NCI-H1048 (cell line): ENCODE measurements at places on chromosomes 6 and 20.

- no peak for DNase-seq
These were observed 12.1 kb upstream of the WTAP start for GRCh38 chr6:159715166-159715565.

GRCh38 chr6:25277386-25277785 is 1.8 kb upstream of the CARMIL1 start:
- no peak for DNase-seq

GRCh38 chr6:100210137-100211117 is 216.4 kb upstream of the MCHR2 start:
- no peak for DNase-seq

- peak; percentile 2 for DNase-seq
These were observed 20.3 kb upstream of the HLA-DRB1 start for GRCh38 chr6:32609731-32610640.

GRCh38 chr6:6284221-6284966 is 36.1 kb downstream of the F13A1 start:
- DNase-seq = no peak

GRCh38 chr20:34891166-34892062 is 15.0 kb downstream of the ACSS2 start:
- DNase-seq = no peak

- no peak for DNase-seq
These were observed 23.1 kb downstream of the CRYBG1 start for GRCh38 chr6:106383573-106383972.

DNA sequence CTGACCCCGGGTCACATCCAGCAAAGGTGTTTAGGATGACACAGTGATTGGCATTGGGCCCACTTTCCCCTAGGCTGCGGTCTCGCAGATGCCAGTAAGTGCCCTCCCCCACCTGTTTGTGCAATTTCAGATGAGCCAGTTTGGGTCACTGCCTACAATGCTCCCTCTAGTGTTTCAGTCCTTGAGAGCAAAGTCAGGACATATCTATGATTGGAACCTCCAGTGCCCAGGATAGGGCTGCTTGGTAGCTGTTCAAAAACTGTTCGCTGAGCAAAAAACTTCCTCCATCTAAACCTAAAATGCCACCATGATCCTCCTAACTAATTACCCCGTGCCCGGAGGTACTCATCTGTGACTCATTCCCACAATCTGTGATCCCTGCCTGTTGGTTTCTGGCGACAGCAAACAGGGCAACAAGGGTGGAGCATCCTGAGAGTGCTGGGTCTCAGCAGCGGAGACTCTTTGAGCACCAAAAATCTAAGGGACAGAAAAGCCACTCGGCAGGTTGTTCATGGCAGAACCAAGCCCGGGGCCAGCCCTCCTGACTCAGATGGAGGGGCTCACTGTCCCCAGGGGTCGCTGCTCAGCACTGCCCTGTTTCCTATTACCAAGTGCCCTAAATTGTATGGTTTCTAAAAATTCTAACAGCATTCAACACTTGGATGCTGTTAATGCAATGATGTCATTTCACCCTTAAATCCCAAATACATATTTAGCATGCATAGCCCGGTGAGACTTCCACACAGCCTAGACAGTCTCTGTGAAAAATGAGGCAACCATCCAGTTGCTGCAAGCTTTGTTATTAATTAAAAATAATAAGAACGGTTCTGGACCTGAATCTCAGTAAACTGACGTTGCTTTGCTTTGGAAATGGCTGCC is 5.0 kb downstream of the VSX1 start:
- DNase-seq = no peak

DNA sequence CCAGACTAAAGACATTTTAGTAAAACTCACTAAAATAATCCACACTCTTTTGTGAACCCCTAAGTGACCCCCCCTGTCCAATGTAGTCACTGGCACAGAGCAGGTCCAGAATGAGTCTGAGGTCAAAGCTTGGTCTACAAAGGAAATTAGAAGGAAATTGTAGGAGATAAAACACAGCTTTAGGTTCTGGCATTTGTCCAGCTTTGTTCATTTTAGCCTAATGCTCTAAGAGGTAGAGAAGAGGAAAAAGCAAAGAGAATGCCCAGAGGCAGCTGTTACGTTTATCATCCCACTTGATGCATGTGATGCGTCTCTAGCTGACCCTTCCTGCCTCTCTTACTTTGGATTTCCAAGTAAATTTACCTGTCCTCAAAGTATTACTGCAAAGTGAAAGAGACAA is 62.5 kb downstream of the CNKSR3 start:
- DNase-seq = no peak

- no peak for DNase-seq
These were observed 531.1 kb upstream of the CITED2 start for GRCh38 chr6:139905404-139906052.

DNA sequence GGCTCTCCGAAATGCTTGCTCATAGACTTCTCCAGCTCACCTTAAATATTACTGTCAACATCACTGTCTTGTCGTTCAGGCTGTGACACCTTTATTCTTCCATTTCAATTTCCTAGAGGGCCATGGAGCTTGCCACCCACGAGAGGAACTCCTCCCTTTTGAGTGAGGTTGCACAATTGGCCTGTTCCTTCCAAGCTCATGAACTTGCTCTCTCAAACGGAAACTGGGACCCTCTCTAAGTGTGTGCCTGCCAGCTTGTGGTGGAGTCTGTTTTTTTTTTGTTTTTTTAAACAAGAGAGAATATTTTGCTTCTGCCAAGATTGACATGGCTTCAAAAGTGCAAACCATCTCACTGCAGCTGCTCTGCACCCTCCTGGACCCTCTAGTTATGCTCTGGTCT is 19.3 kb upstream of the IYD start:
- DNase-seq = no peak

GRCh38 chr6:158752613-158753012 is 66.6 kb downstream of the EZR start:
- DNase-seq = no peak

DNA sequence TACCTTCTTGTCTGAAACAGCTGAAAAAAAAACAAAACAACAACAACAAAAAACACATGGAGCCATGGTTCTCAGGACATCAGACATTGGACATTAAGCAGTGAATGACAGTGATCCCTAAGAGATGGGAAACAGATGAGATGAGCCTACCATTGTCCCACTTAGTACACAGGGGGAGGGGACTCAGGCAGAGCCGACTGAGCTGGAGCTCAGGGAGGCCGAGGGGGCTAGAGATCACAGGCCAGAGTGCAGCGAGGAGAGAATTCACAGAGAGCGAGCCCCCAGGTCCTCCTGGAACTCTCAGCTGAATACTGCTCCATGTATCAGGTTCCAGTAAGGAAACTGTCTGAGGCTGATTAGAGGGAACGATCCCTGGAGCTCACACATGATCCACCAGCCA is 134.6 kb downstream of the GRM4 start:
- no peak for DNase-seq

GRCh38 chr20:33724439-33725094 is 4.5 kb upstream of the PXMP4 start:
- DNase-seq = no peak

DNA sequence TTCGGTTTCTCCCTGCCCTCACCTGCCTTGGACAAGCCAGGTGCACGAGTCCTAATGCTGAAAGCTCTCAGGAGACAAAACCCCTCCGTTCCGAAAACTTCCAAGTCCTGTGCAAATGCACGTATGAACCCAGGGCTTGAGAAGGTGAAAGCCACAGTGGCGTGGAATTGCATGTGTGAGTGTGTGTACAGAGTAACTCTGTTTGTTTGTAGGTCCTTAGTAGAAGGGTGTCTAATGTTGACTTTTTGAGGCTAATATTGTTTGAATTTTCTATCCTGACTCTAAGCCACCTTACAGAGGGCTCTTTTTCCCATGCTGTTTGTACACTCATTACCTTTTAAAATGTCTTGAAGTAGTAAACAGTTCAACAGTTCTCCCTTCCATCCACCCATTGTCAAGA is 129.1 kb downstream of the FOXA2 start:
- DNase-seq = no peak

GRCh38 chr6:139081471-139081870 is 52.9 kb downstream of the ABRACL start:
- DNase-seq = no peak

DNA sequence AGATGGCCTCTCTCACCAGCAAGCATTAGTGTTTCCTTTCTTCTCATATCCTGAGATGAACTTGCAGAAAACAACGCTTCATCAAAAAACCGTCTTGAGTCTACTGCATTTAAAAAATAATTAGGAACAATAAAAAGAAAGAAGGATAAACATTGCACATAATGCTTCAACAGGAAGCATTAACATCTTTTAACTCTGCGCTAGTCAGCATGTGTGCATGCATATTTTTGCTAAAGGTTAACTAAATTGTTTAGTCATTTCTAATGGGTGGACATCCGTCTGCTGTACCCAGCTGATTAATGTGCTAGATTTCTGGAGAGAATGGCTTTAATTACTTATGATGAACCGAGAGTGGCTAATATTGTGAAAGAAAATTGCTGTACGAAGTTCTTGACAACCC is 349.3 kb downstream of the SOX4 start:
- DNase-seq = no peak

- DNase-seq = no peak
These were observed 123.0 kb upstream of the ENPP5 start for GRCh38 chr6:46293641-46294316.

DNA sequence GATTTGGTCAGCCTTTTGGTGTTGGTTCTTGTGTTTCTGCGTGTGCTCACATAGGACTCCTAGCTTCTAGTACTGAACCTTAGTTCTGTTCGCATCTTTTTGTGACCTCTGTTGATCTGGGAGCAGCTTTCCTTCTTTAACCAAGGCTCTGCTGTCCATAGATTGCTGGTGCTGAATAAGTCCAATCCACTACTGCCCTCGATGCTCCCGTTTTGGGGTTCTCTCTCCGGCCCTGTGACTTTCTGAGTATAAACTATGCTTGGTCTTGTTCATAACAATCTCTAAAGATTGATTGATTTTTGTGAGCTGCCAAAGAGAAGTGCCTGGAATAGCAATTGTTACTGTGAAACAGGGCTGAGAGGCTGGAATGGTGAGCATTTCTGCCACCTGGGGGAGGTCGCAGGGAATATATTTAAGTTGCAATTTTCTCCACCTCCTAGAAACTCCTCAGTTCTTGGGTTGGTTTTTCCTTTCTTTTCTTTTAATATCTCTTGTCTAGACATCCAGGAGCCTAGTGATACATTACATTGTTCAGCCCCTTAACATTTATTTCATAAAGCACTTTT is 422.9 kb upstream of the CHD6 start:
- no peak for DNase-seq

- DNase-seq = no peak
These were observed 50.8 kb upstream of the MCUR1 start for GRCh38 chr6:13865141-13865540.

DNA sequence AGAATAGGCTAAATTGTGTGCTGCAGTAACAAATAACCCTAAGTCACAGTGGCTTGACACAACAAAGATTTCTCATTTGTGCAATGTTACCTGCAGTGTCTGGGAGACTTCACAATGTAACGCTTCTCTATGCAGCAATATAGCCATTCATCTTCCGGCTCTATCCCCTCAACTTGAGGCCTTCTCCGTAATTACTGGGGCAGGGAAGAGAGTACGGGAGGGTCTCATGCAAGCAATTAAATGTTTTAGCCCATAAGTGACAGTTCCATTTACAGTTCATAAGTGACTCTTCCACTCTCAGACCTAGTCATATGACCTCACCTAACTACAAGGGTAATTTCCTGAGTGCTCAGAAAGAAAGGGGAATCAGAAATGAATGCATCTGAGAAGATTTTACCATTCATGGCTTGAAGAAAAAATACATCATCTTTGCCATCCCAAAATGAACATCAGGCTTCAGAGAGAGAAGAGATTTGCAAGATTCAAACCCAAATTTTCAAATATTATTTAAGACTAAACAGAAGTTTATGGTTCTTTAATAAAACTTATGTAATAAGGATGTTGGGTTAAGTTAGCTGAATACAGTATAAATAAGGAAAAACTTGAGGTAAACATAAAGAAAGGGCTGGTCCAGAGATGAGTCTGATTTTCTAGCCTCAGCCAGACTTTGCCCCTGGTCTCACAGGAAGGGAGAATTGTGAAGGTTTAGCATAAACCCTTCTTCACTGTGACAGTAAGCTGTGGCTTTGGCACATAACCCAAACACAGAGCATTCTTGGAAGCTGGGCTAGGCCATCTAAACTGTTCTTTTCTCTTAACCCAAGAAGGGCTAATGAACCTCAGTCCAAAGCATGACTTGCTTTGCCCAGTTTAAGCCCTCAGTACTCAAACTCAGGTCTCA is 13.3 kb downstream of the GPR6 start:
- no peak for DNase-seq

DNA sequence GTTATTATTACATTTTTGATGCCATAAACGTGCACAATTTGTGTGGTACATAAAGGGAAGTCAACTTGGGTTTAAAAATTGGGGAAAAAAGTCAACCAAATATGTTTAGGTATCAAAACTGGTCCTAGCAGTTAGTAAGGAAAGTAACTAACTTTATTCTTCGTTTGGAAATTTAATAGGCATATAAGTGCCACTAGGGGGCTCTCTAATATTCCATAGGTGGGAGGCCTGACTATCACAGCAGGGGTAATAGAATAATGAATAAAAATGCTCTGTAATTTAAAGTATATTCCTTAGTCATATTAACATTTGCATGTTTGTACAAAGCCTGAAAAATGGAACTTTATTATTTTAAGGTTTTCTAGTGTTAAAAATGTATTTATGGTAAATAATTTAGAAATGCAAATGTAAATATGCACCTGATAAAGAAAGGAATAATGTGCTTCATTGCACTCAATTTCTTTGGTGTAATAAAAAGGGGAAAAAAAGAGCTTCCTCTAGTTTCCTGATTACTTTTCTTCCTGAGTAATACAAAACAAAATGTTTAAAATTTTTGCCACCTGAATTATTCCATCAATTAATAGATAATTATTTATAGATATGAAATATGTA is 125.7 kb upstream of the HDAC2 start:
- DNase-seq = peak; percentile 60

- no peak for DNase-seq
These were observed 71.7 kb upstream of the TRAF3IP2 start for GRCh38 chr6:111677249-111677990.

GRCh38 chr6:134267917-134268361 is 50.0 kb downstream of the SGK1 start:
- no peak for DNase-seq

DNA sequence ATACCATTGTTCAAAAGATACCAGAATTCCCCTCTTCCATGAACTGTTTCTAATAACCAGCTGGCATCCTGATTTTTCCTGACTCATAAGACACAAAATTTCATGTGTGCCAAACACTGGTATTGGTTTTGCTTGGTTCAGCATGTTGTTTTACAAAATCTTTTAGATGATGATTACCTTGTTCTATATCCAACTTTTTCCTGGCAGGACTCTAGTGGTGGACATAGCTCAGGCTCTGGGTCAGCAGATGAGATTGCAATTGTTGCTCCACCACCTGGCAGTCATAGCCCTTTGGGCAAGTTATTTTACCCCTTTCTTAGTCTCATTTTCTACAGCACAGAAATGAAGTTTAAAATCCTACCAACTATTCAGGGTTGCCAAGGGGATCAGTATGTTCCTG is 6.2 kb downstream of the TRIM38 start:
- DNase-seq = no peak

GRCh38 chr6:152701863-152702401 is 4.2 kb downstream of the MYCT1 start:
- no peak for DNase-seq
